ENCODE measurements at places on chromosomes 3 and 15. TPM values are rescaled to one million over a fixed set of nuclear protein-coding genes. Genes with fewer than 3 reads are reported as not detected.

The CASR gene
- not detected for polyA plus RNA-seq

The C15orf40 gene
- 58.1 TPM for polyA plus RNA-seq

The IL17RE gene
- 1.2 TPM for polyA plus RNA-seq

The TRPM7 gene
- 18.1 TPM for polyA plus RNA-seq

The TMEM212 gene
- polyA plus RNA-seq: not detected

The SEMA6D gene
- polyA plus RNA-seq: not detected

The HTR3E gene
- not detected for polyA plus RNA-seq
